Osteoblast (primary cell): ENCODE measurements at places on chromosomes 13 and 19. TPM values are rescaled to one million over a fixed set of nuclear protein-coding genes. Genes with fewer than 3 reads are reported as not detected.

Gene TNNT1
- total RNA-seq, result 0.29 TPM in 1 of 2 replicates, not detected in the other

- DNase-seq, result no peak
- no peak overlapping the region for H3K27ac ChIP-seq
- H3K27me3 ChIP-seq, result no peaks in the 10 kb centered on the region
These were observed 1246.2 kb downstream of the SLITRK1 start for GRCh38 chr13:82636119-82636518.

DNA sequence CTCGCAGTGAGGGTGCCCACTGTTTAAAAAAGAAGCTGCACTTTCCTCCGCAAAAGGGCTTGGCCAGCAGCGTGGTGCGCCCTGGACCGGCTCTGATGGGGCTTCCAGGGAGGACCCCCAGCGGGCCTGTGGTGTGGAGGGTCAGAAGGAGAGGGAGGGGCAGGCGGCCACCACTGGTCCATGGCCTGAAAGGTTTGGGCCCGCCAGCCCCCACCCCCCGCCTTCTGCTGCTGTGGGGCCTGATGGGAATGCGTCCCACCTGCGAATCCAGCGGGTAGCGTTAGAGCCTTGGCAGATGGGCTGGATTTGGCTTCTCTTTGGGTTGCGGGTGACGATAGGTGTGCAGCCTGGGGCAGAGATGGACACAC lies 34.7 kb downstream of the TMEM255B start:
- H3K4me3 ChIP-seq, result no peak overlapping the region
- no peak overlapping the region for H3K27ac ChIP-seq
- peaks cover 16% of the 10 kb centered on the region for H3K27me3 ChIP-seq
- DNase-seq, result no peak
- no peaks in the 10 kb centered on the region for H3K36me3 ChIP-seq
- no peaks in the 10 kb centered on the region for H3K4me1 ChIP-seq

Gene NMRK2
- not detected in 2 replicates for total RNA-seq

GRCh38 chr13:101157261-101157660 lies 259.0 kb downstream of the NALCN start:
- no peak overlapping the region for H3K27ac ChIP-seq
- no peaks in the 10 kb centered on the region for H3K27me3 ChIP-seq
- H3K36me3 ChIP-seq, result no peaks in the 10 kb centered on the region
- H3K4me3 ChIP-seq, result no peak overlapping the region
- H3K4me1 ChIP-seq, result peaks cover 8% of the 10 kb centered on the region

- H3K36me3 ChIP-seq, result no peaks in the 10 kb centered on the region
- no peak for DNase-seq
- H3K27ac ChIP-seq, result no peak overlapping the region
- H3K27me3 ChIP-seq, result peaks cover 32% of the 10 kb centered on the region
- peaks cover 22% of the 10 kb centered on the region for H3K4me1 ChIP-seq
- no peak overlapping the region for H3K4me3 ChIP-seq
These were observed 144.4 kb downstream of the USP12 start for GRCh38 chr13:27027086-27027667.

Gene ASF1B
- total RNA-seq, result 1.1 and 2.7 TPM in 2 replicates

GRCh38 chr19:45222724-45223123 lies 22.5 kb downstream of the EXOC3L2 start:
- DNase-seq, result no peak
- H3K4me1 ChIP-seq, result no peaks in the 10 kb centered on the region
- H3K27ac ChIP-seq, result no peak overlapping the region
- H3K36me3 ChIP-seq, result no peaks in the 10 kb centered on the region
- H3K27me3 ChIP-seq, result peaks cover 7% of the 10 kb centered on the region

DNA sequence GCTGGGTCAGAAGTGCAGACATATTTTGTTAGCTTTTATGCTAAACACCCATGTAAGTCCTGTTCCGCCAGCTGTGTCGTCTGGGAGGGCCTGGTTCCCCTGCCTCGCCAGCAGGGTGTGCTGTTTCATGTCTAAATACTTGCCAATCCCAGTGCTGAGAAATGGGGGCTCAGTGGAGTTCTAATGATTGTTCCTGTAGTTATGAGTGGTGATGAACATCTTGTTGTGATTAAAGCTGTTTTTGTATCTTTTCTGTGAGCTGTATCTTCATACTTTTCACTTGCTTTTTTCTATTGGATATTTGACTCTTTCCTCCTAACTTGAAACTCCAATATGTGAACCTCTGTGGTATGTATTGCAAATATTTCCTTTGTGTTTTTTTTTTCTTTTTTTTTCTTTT lies 32.7 kb downstream of the KDM4B start:
- H3K36me3 ChIP-seq, result no peaks in the 10 kb centered on the region
- peak overlapping the region; percentile 78 for H3K27ac ChIP-seq
- DNase-seq, result peak; percentile 58
- no peak overlapping the region for H3K4me3 ChIP-seq

DNA sequence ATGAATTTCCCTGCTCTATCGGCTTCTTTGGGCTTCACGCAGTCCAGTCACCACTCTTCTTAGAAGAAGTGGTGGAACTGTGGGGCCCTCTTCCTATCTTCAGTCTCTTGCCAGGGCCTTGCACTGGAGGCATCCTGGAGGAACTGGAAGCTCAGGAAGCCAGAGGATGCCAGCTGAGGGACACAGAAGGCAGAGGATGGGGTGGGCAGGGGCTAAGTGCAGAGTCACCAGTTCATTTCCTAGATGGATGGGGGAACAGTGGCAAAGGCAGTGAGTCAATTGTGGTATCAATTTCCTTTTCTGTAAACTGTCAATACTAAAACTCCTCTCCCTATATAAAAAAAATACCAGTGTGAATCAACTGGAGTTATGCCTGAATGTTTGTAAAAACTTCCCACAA lies 419.7 kb downstream of the KLF12 start:
- no peak overlapping the region for H3K4me3 ChIP-seq
- H3K36me3 ChIP-seq, result peaks cover 36% of the 10 kb centered on the region
- DNase-seq, result no peak
- no peaks in the 10 kb centered on the region for H3K27me3 ChIP-seq

Gene APOC4
- not detected in 2 replicates for total RNA-seq

DNA sequence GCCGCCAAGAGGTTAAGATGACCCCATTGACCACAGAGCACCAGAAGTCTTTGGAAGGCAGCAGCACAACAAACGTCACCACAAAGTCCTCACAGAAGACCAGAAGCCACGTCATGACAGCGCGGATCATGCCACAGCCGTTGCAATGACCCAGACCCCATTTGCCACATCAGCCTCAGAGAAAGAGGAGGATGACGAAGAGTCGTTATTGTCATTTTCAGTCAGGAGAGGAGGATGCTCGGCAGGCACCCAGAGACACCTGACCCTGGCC lies 29.6 kb upstream of the CD33 start:
- H3K4me3 ChIP-seq, result no peak overlapping the region
- H3K36me3 ChIP-seq, result no peaks in the 10 kb centered on the region
- H3K27ac ChIP-seq, result no peak overlapping the region
- no peaks in the 10 kb centered on the region for H3K4me1 ChIP-seq
- no peaks in the 10 kb centered on the region for H3K27me3 ChIP-seq
- no peak for DNase-seq

DNA sequence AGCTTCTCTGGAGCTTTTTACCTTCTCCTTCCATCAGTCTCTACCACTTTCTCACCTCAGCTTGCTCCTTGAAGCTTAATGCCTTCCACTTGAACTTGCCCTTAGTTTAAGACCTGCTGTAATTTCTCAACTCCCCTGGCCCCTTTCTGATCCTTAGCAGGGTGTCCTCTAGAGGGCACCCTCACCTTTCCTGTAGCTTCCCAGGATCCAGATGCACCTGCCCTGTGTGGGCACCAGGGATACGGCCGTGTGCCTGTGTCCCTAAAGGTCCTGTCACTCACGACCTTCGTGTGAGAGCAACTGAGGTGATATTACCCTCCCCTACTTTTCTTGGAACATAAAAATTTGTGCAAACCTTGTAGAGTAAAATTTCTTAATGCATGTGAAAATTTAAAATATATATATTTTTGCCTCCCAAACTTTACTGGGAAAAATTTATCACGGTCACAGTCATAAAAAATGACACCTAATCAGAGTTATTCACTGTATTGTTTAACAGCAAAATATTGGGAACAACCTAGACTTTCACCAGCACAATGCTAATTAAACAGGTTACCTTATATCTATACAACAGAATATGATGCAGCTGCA lies 46.4 kb downstream of the PSG3 start:
- DNase-seq, result peak; percentile 83
- no peak overlapping the region for H3K27ac ChIP-seq
- no peaks in the 10 kb centered on the region for H3K4me1 ChIP-seq
- H3K27me3 ChIP-seq, result peaks cover 41% of the 10 kb centered on the region
- no peak overlapping the region for H3K4me3 ChIP-seq

Gene PINLYP
- total RNA-seq, result 0.72 and 2.9 TPM in 2 replicates

DNA sequence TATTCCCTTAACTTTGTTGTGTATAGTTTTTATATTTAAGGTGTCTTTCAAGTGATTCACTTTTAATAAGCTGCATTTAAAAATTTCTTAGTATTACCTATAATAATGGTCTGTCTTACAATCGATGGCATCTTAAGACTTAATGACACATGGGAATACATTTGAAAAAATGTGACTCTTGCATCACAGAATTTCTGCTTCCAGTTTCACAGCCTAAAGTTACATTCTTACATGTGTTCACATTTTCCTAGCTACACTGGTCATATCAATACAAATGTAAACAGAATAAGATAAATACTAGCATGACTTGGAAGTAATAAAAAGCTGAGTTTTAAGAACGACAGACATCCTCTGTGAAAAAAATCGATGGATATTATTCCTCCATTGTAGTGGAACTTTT lies 1597.1 kb upstream of the MIR17HG start:
- no peak for DNase-seq
- H3K4me3 ChIP-seq, result no peak overlapping the region
- H3K27ac ChIP-seq, result no peak overlapping the region
- no peaks in the 10 kb centered on the region for H3K4me1 ChIP-seq
- H3K27me3 ChIP-seq, result no peaks in the 10 kb centered on the region

GRCh38 chr19:3466635-3467034 lies 13.7 kb downstream of the SMIM24 start:
- no peak overlapping the region for H3K27ac ChIP-seq
- H3K36me3 ChIP-seq, result peaks cover 18% of the 10 kb centered on the region
- no peak overlapping the region for H3K4me3 ChIP-seq
